ENCODE measurements at places on chromosomes 11 and 22.
A peak's percentile ranks its signal among the peaks of the same experiment; 100 is the strongest.

- no peak for DNase-seq
Measured at GRCh38 chr11:10982704-10983510, 125.1 kb upstream of the ZBED5 start.

GRCh38 chr22:36839356-36840073, 21.3 kb upstream of the NCF4 start:
- DNase-seq = no peak

DNA sequence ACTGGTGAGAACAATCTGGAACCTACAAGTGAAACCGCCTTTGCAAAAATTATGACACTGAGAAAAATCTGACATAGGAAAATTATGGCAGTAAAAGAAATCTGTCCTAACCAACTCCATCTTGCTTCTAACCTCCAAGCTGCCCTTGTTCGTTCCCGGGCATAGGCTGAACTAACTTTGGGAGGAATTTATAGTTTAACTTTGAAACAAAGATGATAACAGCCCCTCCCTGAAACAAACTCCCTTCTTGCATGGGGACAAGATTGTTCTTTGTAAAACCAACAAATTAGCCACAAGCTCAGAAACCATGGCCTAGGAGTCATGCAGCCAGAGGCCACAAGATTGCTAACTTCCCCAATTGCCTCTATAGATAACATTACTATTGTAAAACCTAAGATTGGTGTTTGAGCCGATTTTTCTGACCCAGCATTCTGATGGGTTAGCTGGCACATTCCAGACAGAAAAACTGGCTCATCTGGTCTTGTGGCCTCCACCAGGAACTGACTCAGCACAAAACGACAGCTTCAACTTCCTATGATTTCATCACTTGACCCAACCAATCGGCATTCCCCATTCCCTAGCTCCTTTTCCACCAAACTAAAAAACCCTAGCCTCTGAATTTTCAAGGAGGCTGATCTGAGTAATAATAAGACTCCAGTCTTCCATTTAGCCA, 3.6 kb upstream of the CCDC81 start:
- DNase-seq = no peak

DNA sequence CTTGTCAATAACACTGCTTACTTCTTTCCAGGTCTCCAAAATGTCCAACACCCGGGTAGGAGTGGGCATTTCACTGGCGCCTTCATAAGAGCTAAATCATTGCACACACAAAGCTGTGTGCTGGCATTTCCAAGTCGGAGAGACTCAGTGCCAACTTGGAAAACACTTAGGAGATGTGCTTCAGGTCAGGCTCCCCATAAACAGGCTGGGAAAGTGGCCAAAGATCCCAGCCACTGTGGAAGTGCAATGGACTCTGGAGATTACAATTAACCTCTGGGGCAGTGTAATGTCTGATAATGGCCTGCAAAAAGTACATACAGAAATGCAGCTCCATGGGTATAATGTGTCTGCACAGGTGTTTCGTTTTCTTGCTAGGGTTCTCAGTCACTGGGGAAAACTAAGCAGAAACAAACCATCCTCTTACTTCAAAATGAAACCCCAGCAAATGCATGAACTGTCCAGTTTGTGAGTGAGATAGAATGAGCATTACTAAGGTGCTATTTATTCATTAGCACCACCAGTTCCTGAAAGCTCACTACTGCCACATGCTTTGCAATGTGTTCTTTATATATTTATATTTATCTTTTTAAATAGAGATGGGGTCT, 79.0 kb downstream of the ABTB2 start:
- no peak for DNase-seq

DNA sequence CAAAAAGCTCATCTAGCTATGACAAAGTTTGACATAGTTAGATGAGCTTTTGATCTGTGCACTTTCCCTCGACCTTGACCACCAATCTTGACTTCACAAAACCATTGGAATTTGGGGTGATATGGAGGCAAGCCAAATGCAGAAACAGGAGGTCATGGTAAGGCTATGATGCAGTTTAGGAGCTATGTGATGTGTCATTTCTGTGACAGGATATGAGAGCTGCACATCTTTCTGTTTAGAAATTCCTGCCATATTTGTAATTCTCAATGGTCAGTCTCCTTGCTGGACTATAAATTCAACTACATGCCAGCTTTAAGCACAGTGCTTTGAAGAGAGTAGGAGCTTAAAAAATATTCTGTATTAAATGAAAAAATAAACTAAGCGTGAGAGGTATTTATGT, 12.9 kb downstream of the OR51B6 start:
- DNase-seq = no peak

GRCh38 chr11:88115828-88116755, 59.2 kb downstream of the RAB38 start:
- DNase-seq = no peak

DNA sequence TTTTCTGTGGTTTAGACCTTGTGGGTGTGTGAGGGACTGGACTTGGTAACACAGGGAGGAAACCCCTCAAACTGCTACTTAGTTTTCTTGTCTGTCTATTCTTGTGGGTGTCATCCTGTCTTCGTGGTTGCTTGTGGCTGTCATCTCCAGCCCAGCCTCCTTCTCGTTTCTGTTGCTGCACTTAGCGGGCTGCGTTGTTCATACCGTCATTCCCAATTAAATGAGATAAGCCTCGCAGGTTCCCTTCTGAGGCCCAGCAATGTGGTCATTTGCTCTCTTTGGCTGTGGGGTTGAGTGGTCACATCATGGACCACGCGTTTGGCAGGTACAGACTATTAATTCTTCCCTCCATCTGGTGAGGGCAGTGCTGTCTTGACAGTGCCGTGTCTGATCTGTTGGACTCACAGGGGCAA, 18.8 kb downstream of the PANX1 start:
- DNase-seq = no peak

- DNase-seq = no peak
Measured at GRCh38 chr11:70581991-70582885, 183.9 kb downstream of the CTTN start.

GRCh38 chr11:48683226-48683720, 194.7 kb downstream of the OR4A47 start:
- DNase-seq = no peak

- DNase-seq = peak; percentile 25
Measured at GRCh38 chr11:33375688-33376311, 118.6 kb downstream of the HIPK3 start.

GRCh38 chr22:26393929-26394328, 35.1 kb upstream of the ASPHD2 start:
- no peak for DNase-seq

GRCh38 chr22:25923914-25924313, 181.9 kb downstream of the MYO18B start:
- no peak for DNase-seq

- DNase-seq = no peak
Measured at GRCh38 chr11:20707876-20708275, 38.5 kb downstream of the NELL1 start.

DNA sequence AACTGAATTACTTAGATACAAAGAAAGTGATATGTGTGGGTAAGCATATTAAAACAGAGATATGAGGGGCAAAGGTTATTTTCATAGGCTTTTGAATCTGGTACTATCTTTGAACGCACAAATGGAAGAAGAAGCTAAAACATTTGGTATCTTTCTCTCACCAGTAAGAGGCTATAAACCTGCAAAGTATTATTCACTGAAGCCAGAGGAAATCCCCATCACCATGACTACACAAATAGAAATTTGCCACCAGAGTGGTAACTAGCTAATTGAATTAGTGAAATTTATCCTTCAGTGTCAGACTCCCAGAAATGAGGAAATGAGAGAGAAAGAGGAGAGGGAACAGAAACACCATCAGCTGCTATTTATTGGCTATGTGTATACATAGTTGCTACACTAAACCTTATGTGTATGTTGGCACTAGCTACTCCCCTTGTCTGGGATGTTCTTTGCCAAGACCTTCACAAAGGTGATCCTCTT, 503.4 kb downstream of the DLG2 start:
- DNase-seq = no peak

GRCh38 chr11:47483457-47483856, 34.5 kb upstream of the RAPSN start:
- no peak for DNase-seq

- peak; percentile 97 for DNase-seq
Measured at GRCh38 chr11:134033696-134034491, 35.0 kb upstream of the JAM3 start.

- no peak for DNase-seq
Measured at GRCh38 chr22:43110927-43111623, 525 bp downstream of the BIK start.

- DNase-seq = no peak
Measured at GRCh38 chr11:76302996-76303395, 77.9 kb downstream of the THAP12 start.

DNA sequence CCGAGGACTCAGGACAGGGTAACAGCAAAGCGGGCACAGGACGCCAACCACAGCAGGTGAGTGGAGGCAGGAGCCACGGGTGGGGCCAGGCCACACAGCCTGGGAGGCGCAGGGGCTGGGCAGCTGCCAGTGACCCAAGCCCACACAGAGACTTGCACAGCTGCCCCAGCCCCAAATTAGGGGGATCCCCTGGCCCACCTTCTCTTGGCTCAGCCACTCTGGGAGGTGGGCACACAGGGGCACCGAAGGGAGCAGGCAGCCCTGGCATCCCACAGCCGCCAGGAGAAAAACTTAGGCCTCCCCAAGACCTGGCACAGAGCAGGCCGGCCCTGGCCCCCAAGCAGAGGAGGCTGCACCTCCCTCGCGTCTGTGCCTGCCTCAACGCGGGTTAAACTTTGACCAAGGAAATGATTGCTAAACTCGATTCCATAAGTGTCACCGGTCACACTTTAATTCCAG, at the start of gene SLC22A12:
SLC22A12 (plus strand) TSS at position 458 of the 459 bp plus-strand sequence. CDS start 337 bp downstream, outside the sequence.
- no peak for DNase-seq

DNA sequence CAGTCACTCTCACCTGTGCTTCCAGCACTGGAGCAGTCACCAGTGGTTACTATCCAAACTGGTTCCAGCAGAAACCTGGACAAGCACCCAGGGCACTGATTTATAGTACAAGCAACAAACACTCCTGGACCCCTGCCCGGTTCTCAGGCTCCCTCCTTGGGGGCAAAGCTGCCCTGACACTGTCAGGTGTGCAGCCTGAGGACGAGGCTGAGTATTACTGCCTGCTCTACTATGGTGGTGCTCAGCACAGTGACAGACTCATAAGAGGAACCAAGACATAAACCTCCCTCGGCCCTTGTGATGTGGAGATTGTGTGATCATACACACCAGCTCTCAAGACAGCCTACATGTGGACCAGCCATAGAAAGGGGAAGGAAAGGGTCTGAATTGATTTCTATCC, 113.3 kb downstream of the ZNF280B start:
- DNase-seq = no peak

DNA sequence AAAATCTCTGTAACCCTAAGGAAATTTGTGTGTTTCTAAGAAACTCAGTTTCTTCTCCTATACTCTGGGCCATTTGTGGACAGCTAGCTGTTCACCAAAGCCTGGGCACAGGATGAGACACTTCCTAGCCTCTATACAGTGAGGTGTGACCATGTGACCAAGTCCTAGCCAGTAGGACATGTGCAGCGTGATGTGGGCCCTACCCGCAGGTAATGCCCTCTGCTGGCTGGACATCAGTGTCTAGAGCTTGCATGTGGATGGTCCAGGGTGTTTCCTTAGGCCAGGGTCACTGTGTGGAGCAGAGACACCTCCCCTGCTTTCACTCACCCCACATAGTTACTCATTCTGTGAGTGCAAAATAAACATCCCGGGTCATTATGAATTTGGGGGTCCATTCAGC, 100.5 kb downstream of the LARGE1 start:
- no peak for DNase-seq

DNA sequence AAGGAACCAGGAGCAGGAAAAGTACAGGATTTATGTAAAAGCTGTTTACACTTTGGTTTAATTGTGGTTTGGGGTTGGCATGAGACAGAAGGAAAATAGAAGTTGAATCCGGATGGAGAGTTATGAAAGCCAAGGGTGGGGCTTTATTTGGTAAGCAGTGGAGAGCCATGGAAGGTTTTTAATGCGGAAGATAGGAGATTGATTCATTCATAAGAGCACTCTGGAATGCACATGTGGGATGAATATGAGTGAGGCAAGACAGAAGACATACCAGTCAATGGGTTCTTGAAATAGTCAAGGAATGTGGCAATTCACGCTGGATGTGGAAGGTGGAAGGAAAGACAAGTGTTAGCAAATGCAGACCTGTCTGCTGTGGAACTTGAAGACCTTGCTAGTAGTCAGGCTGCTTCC, 9.3 kb upstream of the GLB1L3 start:
- DNase-seq = no peak

DNA sequence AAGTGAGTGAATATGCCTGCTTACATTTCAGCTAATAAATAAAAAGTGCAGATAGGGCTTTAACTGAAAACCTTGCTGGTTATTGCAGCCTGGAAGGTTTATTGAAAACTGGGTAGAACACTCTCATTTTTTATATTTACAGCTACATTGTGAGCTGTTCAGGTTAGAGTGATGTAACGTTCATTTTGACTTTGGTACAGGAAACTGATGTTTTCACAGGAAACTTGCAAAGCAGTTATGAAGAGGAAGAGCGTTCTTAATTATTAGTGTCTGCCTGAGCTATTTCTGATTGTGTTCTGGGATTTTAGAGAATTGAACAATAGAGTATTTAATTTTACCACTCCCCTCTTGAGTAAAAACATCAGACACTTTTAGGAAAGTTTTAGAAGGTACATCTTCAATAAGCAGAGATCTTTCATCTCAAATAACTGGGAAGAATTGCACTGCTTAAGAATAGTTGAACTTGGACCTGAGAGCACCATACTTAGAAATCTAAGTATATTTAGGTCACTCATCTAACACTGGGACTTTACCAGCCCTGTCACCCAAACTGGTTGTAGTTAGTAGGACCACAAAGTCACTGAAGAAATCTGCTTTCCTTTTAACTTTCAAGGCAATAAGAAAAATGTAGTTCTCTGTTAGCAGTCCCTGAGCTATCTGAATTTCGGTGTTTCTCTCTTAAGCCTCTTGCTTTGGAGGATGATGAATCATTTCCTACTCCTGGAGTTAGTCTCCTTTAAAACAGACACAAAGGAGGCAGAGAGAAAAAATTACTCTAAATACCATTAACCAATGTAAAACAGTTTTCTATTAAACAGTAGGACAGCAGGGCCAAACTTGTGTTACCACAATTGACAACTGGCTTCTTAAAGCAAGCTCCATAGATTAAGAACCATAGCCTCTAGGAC, 128.6 kb upstream of the DDI1 start:
- DNase-seq = no peak

- DNase-seq = peak; percentile 60
Measured at GRCh38 chr11:73141309-73142127, 600 bp downstream of the FCHSD2 start.

- DNase-seq = no peak
Measured at GRCh38 chr11:123052901-123053721, 8.8 kb downstream of the HSPA8 start.

GRCh38 chr11:11701070-11701469, 79.3 kb upstream of the GALNT18 start:
- DNase-seq = no peak

DNA sequence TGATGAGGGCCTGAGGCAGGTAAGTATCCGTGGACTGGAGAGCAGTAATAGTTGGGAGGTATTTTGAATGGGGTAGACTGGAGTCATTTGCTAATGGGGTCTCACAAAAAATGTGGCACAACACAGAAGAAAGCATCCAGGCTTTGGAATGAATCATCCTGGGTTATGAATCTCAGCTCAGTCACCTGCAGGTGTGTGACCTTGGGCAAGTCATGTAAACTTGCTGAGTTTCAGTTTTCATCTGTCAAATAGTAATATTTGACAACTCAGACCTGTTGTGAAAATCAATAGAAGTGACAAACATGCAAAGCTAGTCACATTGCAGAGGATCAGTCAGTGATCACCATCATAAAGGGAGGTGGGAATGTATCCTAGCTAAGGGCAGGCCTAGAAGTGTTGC, 232.0 kb upstream of the TENM4 start:
- DNase-seq = no peak

Data from COR-L47 (cell line).